ENCODE measurements at places on chromosomes 5 and 9.

GRCh38 chr5:56085193-56085592 lies 90.4 kb upstream of the IL6ST start:
- no peak for DNase-seq

DNA sequence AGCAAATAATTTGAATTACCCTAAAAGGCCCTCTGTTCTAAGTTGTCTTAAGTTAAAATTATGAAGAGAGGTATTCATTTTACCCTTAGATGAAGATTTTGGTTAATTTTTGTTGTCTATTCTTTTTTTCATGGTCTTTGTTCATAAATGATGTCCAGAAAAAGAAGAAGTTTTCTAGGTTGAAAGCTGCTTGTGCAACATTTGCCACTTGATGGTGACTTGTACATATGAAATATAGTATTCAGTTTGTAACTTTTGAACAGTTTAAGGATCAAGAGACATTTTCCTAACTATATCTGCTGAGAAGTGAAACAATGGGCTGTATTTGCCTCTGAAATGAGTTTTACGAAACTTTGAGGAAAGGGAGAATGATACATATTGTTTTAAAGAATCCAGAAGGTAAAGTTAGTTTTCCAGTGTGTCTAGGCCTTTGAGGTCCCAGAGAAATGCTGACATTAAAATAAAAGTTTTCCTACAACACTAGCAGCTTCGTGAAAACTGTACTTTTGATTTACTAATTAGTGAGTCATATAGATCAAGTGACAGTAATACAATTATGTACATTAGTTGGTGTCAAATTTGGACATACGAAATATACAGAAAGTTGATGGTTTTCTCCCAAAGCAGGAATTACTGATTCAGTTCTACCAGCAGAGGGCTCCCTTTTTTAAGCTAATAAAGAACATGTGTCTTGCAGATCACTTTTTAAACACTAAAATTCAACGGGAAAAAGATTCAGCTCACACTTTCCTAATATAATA lies 70.5 kb downstream of the PIK3R1 start:
- DNase-seq = peak; percentile 46

DNA sequence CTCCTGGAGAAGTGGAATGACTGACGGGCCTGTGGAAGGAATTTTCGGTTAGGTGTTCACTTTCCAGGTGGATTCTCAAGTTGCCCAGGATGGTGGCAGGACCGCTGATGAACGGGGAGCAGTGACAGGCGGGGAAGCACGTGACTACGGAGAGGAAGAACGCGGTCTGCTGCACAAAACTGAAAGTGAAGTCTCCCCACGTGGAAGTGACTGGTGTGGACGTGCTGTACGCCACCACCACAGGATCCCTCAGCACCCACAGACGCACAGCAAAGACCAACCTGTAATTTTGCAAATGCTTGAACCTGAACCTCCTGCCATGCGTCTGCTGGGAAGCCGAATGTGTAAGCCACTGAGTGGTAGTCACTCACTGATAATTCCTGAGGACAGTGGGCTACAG lies 51.4 kb downstream of the RNF130 start:
- DNase-seq = no peak

DNA sequence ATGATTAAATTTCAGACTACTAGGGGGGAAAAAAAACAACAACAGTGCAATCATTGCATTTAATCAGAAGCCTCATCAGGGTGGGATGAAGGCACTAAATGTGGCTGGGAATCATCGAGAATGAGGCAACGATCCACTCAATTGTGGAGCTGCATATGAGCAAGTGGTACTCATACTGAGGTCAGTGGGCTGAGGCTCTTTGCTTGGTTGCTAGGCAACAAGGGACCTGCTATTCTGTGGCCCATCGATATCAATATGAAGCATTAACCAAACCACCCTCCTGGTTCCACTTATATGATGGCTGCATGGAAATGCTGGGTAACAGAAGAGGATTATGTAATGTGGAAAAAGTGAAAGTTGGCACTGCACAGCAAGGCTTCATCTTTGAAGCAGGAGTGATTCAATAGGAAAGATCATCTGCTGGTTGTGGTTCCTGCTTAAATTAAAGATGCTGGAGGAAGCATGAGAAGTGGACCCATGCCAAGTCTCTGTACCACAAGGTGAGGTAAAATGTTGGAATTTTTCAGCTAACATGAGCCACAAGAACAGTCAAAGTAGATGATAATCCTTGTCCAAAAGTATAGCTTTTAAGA lies 159.8 kb upstream of the HMHB1 start:
- no peak for DNase-seq

DNA sequence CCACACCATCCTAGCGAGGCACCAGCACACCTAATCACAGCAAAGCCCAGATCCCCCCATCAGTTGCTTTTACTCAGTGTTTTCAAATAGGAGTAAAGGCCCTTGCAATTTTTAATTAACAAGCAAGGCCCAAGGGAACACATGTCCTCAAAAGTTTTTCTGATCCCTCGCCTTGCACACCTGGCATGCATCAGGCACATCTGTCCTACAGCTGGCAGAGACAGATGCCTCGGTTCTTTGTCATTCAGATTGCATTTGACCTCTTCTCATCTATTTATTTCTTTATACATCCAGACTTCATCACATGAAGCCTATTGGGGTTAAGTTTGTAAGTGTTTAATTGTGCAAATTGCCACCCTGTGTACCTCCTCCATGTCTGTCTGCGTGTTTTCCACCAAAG lies 241.4 kb downstream of the MARCHF11 start:
- DNase-seq = no peak

- DNase-seq = no peak
Observed at GRCh38 chr5:34410411-34411139, 245.6 kb upstream of the RAI14 start.

- DNase-seq = no peak
Observed at GRCh38 chr5:69416180-69416579, 1.3 kb downstream of the MARVELD2 start.

DNA sequence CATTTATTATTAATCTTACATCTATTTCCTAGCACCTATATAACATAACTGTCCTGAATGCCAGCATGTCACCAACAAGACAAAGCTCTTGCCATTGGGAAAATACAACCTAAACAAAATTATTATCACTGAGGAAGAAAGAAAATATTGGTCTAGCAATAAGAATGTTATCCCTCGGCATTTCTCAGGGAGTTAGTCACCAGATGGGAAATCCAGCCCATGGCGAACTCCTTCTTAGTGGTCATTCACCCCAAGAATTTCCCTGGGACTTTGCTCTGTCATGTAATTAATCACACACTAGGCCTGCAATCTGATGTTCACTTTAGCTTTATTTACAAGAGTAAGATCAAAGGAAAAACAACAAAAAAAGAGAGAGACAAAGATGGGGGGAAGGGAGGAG lies 56.1 kb upstream of the TAS2R1 start:
- no peak for DNase-seq

DNA sequence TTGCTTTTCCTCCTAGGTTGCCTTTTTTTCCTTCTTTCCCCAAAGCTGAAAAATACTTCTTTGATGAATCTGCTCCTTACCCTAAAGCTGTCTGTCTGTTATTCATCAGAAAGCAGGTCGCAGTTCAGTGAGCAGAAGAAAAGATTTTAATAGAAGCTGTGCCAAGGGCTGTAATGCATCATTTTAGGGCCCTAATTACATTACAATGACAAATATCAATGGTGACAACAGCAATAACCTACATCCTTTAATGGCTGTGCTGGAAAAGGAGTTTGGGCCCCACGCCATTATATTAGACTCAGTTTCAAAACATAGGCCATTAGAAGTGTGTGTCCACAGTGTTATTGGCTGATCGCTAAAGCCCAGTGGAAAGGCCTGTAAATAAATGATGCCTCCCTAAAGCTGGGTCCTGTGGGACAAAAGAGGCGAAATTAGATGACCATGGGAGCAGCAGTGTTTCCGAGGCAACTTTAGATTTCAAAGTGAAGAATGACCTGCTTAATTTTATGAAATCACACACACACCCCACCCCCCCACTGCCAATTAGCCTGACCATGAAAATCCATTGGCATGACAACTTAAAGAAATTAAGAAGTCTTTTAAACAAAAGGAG lies 38.4 kb downstream of the TLE4 start:
- DNase-seq = no peak

GRCh38 chr5:61386045-61386800 lies 54.2 kb downstream of the ZSWIM6 start:
- no peak for DNase-seq

DNA sequence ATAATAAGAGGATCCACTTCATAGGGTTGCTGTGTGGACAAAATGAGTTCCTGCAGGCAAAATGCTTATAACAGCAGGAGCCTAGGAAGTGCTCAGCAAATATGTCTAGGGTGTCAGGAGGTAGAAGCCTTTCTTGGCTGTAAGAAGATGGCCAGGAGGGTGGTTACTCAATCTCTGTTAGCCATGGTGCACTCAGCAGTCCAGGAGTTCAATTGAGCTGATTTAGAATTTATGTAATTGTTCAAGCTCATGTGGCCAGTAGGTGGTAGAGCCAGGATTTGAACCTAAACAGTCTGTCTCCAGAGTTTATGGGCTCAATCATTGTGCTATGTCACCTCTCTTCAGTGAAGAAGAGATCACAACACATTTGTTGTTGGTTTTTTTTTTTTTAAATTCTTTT lies 381.2 kb downstream of the KIF4B start:
- no peak for DNase-seq

DNA sequence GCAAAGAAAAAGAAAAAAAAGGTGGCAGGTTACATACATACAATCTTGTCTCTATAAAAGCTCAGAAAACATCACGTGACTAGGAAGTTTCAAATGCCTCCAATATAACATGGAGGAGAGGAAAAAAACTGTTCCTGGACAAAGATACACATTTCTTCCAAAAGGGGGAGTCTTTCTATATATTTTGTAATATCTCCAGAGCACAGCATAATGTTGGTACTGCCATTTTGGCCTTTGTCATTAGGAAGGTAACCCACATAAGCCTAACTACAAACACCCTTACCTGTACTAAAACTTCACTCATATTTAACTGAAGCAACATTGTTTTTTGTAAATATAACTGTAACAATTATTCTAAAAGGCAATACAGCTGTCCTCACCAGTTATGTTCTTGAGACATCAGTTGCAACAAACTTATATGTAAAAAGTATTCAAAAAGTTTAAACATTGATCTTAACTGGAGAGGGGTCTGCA lies 1.2 kb upstream of the BTF3 start:
- no peak for DNase-seq

DNA sequence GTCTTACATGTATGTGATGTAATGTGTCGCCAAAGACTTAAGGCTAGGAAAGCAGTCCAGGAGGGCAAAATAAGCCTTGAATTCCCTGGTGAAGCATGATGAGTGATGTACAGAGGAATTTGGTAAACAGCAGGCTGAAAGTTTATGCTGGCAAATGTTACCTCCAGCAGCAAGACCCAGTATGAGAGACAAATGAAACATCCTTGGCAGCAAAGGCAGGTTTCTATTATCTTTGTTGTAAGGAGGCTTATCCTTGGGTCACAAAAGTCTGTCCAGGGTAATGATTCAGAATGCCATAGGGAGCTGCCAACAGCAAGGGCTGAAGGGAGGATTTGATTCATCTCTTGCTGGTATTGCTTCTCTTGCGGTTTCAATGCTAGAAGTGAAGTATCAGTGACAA lies 75.9 kb upstream of the HTR4 start:
- DNase-seq = no peak

DNA sequence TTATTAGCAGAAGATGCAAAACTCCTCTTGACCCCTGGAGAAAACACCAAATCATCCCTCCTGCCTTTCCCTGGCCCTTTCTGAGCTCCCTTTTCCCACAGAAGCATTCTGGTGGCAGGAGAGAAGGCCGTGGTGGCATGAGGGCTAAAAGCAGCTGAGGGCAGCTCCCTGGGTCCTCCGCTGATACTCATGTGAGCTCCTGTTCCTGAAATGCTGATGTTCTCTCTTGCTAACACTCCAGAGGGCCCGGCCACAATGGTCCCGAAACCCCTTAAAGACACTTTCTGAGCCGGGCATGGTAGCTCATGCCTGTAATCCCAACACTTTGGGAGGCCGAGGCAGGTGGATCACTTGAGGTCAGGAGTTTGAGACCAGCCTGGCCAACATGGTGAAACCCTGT lies 183.1 kb downstream of the HSPA4 start:
- DNase-seq = no peak

- no peak for DNase-seq
Observed at GRCh38 chr5:171371326-171371725, 16.3 kb upstream of the NPM1 start.

DNA sequence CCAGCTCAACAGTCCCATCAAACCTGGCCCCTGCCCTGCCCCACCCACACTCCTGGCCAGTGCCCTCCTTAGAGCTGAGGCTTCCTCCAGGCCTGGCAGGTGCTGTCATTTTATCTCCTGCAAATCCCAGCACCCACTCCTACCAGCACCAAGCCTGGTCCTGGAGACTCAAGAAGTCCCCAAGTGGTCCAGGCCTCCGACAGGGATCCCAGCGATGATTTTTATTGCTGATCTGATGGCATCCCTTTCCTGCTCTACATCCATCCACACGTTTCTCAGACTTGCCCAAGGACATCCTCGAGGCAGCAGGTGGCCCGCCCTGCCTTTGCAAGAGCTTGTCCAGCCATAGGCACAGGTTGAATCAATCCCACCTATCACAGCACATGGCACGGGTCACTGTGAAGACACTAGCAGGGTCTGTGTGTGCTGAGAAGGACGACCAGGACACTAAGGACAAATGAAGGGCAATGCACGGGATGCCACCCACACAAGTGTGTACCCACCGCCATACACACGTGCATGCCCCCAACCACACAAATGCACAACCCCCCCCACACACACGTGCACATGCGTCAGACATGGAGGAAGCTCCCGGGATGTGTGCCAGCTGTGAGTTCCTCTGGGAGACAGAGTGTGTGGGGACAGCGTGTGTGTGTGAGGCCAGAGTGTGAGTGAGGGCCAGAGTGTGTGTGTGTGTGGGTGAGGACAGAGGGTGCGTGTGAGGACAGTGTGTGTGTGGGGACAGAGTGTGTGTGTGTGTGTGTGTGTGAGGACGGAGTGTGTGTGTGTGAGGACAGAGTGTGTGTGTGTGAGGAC lies 62.4 kb upstream of the UBAC1 start:
- DNase-seq = no peak

GRCh38 chr5:134995850-134996402 lies 28.2 kb downstream of the CATSPER3 start:
- no peak for DNase-seq

DNA sequence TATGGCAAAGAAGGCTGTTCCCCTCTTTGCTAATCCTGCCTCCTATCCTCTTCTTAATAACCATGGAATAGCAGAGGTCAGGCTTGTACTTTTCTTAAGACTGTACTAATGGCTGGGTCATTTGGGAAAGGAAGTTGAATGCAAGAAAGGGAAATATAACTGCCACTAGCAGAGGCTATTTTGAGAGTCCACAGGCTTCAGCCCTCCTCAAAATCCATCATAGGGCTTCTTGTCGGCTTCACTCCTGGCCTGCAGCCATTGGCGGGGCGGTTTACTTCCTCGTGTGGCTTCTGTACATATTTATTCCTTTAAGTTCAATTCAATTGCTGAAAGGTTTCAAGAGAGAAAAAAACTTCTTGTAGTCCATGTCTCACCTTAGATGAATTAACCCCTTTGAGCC lies 2.8 kb upstream of the PARP8 start:
- peak; percentile 23 for DNase-seq

DNA sequence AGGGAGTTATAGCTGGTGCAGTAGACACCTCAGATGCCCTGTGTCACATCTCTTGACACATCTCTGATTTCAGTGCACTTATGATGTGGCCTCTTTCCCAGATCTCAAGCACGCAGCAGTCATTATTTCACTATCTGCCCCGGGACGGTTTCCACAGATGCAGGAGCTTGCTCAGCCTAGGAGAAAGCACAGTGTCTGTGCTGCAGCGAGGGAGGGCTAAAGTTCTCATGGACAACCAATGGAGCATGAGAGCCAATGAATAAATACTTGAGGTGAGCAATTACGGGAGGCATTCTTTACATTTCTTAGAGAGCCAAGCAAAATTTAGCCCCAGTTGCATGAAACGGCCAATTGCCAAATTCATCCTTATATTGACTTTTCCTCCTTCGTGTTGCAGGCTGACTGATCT lies 7.4 kb upstream of the MOB3B start:
- no peak for DNase-seq

All from bone marrow (tissue), 2 donors.